H54 (cell line): ENCODE measurements at places on chromosomes 16 and 17.

DNA sequence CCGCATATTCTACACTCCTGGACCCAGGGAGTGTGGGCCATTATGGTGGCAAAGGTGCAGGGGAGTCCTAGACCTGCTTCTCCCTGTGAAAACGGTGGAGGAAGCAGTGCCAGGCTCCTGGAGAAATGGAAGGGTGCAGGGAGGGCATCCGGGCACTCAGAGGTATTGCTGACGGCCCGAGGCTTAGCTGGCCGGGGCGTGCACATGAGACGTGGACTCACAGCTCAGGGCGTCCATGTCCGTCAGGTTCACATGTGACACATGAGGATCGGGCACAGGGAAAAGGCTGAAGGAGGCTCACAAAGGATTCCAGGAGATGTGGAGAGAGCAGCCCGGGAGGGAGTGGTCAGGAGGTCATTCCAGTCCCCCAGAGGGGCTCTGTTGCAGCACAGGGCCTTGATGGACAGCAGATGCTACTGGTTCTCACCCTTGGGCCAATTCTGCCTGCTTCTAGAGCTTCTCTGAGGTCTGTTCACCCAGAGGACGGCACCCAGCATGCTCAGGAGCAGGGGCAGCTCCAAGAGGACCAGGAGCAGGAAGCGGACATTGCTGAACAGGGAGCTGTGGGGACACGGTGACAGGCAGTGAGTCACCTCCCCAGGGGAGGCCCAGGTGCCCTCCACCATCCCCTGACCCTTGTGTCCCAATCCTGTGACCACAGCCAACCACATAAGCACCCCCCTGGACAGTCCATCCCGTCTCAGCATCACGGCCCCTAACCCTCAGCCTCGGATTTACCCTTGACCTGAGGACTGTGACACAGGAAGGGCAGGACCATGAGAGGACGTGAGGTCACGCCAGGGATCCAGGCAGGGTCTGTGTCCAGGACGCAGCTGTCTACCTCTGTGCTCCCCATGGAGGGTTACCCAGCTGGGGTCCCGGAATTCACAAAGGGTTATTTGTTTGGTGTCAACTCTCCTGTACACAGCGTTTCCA is 4.5 kb downstream of the CD300C start:
- no peak for DNase-seq

- no peak for DNase-seq
These were observed 19.0 kb upstream of the SMG8 start for GRCh38 chr17:59190806-59191205.

DNA sequence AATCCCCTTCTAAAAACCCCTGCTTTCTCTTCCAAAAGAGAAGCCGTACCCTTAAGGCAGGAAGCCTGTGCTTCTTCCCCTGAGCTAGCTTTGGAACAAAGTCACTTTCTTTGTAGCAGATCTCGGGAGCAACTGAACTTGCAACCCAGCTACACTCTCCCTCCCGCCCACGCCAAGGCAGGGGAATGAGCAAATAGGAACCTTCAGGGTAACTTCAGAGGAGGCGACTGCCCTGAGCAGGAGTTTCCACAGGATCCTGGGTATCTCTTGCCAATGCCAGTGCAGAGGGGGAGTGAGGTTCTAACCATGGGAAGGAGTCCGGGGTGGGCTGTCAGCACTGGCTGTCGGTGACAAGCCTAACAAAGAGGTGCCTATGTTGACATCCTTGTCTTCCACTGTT is 5.9 kb upstream of the PIRT start:
- DNase-seq, result no peak

DNA sequence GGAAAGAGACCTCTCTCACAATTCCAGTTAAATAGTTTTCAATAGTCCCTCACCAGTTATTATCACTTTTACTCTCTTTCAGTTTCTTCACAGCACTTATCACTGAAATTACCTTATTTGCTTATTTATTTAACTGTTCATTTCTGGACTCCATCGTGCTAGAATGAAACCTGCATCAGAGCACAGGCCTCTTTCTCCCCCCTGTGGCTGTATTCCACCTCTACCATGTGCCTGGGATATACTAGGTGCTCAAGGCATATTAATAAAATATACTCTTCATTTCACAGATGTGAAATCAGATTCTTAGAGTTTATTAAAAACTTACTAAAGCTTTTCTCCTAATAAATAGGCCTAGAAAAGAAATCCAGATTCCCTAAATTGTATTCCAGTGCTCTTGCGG is 308.9 kb upstream of the MON1B start:
- no peak for DNase-seq

DNA sequence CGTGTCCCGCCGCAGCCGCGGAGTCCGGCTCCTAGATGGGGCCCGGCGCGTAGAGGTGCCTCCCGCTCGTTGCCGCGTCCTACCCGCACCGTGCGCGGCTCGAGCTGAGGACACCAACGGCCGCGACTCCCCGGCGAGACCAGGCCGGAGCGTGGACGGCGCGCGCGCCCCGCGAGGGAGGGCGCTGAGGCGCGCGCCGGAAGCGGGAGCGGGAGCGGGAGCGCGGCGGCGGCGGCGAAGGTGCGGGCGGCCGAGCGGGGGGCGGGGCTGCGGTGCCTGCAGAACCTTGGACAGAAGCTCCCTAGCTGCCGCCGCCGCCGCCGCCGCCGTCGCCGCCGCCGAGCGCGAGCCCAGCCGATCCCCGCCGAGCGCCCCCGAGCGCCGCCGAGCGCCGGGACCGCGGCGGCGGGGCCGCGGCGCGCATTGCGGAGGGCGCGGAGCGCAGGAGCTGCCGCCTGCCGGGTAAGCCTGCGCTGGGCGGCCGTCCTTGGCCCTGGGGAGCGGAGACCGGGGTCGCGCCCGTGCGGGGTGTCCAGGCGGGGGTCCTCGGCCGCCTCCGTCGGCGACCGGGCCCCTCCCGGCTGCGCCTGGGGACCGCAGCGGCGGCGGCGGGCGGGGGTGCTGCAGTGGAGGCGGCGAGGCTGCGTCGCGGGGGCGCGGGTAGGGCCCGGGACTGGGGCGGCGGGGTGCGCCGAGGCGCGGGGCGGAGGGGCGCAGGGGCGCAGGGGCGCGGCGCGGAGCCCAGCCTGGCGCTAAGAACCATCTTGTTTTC is at the start of gene CDK5R1:
Gene CDK5R1, plus strand, starts transcription at position 293 of the 772 bp plus-strand sequence. CDS start 628 bp downstream, outside the sequence.
- peak; percentile 66 for DNase-seq

GRCh38 chr16:50316848-50317630 is 50.7 kb downstream of the ADCY7 start:
- DNase-seq, result no peak

DNA sequence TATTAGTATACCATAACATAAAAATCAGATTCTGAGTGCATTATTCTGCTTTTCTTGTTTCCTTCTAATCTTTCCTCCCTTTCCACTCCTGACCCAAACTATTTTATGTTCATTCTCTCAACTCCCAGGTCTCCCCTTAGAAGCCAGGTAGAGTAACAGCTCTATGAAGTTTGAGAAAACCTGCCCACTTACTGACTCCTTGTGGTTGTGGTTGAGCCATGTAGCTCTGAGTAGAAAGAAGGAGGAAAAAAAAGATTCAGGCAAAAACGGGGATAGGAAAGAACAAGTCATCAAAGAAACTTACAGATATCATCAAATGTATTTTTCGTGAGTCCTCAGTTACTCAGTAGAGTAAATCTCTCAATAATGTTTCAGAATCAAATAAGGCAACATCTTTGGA is 216.7 kb downstream of the PMP22 start:
- DNase-seq, result no peak

- peak; percentile 89 for DNase-seq
These were observed 697 bp downstream of the CTF1 start for GRCh38 chr16:30896889-30897733.

DNA sequence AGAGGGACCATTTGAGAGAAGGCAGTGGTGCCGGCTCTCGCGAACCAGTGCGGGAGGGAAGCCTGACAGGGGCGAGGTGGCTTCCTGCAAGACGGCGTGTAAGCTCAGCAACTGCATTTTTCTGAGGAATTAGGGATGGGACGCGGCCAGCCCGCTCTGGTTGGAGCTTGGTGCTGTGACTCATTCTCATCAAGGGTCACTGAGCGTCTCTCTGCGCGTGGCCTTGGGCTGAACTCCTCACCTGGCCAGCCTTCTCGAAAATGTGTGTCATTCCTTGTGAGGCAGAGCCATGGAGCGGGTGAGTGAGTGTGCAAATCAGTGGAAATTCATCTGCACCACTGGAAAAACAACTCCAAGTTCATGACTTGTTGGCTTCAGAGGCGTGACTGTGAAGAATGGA is 52.8 kb downstream of the NTN1 start:
- DNase-seq, result no peak

GRCh38 chr16:55421226-55421625 is 57.8 kb upstream of the MMP2 start:
- no peak for DNase-seq

DNA sequence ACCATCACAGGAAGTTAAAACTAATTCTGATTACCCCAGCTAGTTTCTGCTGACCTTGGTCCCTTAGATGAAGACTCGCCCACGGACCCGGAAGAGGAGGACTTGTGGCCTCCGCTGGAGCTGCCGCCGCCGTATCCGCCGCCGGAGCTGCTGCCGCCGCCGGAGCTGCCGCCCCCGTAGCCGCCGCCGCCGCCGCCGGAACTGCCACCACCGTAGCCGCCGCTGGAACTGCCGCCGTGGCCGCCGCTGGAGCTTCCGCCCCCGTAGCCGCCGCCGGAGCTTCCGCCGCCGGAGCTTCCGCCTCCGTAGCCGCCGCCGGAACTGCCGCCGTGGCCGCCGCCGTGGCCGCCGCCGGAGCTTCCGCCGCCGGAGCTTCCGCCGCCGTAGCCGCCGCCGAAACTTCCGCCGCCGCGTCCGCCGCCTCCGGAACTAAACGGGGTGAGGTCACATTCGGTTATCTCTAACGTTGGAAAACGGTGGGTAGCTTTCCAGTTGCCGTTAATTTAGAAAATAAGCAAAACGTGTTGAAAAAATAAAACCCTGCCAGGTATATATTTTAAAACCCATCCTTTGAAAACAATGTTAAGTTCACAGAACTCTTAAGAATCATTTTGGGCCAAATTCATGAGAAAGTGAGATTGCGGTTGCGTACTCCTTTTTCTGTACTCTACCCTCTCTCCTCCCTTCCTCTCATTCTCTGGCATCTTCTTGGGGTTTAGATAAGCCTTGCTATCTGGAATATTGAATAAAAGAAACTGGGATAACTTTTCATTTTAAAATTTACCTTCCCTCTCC is 3.5 kb downstream of the KRT10 start:
- peak; percentile 45 for DNase-seq

DNA sequence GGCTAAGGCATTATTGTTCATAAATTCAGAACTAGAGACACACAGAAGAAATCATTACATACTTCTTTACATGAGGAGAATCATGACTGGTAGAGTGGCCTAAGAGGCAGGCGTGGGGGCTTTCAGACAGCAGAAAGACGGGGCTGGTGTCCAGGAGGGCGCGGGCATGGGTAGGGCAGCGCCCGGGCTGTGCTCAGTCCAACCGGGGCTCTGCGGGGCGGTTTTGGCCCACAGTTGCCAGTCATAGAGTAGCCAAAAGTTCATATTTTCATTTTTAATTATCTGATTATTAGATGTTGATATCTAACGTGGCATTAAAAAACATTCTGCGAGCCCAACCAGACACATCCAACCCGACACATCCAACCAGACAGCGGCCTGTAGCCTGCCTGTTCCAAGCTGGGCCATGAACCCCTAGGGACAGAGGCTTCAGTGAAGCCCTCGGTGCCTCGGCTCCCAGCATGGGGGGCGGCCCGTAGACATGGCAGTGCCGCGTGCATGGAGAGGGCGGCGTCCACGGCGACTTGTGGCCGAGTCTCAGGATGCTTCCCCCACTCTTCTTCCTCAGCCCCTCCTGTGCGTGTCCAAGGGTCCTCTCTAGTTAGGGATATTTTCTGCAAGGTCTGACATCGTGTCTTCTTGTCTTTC is 162.4 kb upstream of the CHMP6 start:
- DNase-seq, result no peak

GRCh38 chr16:7763111-7763510 is 430.5 kb downstream of the RBFOX1 start:
- no peak for DNase-seq

DNA sequence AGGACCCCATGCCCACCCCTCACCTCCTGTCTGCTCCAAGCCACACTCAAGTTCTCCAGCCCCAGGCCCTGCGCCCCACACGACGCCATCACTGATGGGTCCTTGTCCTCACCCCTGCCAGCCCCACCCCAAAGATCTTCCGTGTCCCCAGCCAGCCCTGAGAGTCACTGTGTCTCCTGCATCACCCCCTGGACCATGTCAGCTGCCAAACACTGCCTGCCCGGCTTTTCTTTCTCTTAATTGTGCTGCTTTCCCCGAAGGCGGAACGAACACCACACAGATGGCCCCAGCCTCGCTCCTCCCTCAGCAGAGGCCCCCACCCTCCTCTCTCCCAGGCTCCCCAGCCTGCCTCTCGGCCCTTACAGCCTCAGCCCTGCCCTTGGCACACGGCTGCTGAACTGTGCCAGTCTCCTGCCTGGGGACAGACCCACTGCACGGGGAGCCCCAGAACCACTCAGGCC is 4.8 kb upstream of the GAA start:
- DNase-seq, result no peak

DNA sequence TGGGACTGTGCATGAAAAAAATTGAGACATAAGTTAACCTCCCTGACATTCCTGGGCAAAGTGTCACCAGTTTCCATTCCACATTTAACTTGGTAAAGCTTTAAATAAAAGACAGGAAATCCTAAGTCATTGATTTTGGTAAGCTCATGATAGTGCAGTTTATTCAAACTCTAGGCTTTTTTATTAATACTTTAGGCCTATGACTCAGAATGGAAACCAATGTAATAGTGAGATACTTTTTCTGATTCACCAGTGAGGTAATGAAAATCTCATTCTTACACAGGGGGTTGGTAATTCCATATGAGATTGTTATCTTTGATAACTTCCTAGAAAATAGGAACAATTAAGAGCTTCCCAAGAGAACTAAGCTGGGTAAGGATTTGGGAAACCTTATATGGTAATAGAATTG is 91.1 kb downstream of the NLK start:
- DNase-seq, result peak; percentile 1

- no peak for DNase-seq
These were observed 21.9 kb downstream of the ACE start for GRCh38 chr17:63498626-63499195.

- DNase-seq, result no peak
These were observed 22.3 kb downstream of the PTRH2 start for GRCh38 chr17:59684967-59685366.

- DNase-seq, result no peak
These were observed 3.3 kb downstream of the COTL1 start for GRCh38 chr16:84614623-84614967.

- DNase-seq, result no peak
These were observed 35.5 kb downstream of the GRB7 start for GRCh38 chr17:39772987-39773934.

- DNase-seq, result no peak
These were observed 586.5 kb upstream of the GOT2 start for GRCh38 chr16:59320657-59321056.

- no peak for DNase-seq
These were observed 5.7 kb downstream of the BECN1 start for GRCh38 chr17:42818379-42818778.
